ENCODE measurements at places on chromosomes 5 and 9. TPM values are rescaled to one million over a fixed set of nuclear protein-coding genes. Genes with fewer than 3 reads are reported as not detected.

IL3 gene
- total RNA-seq: not detected

SLC25A2 gene
- not detected for total RNA-seq

- no peaks in the 10 kb centered on the region for H3K27me3 ChIP-seq
- peak overlapping the region; percentile 66 for H3K27ac ChIP-seq
- H3K4me1 ChIP-seq: peaks cover 26% of the 10 kb centered on the region
- H3K4me3 ChIP-seq: no peak overlapping the region
Observed at GRCh38 chr5:131610198-131611063, 24.6 kb downstream of the RAPGEF6 start.

GRCh38 chr5:90949469-90950358 lies 391.1 kb downstream of the ADGRV1 start:
- no peaks in the 10 kb centered on the region for H3K27me3 ChIP-seq
- no peaks in the 10 kb centered on the region for H3K4me1 ChIP-seq
- no peak for DNase-seq
- H3K27ac ChIP-seq: no peak overlapping the region
- H3K4me3 ChIP-seq: no peak overlapping the region

GRCh38 chr9:103789686-103790085 lies 304.4 kb upstream of the SMC2 start:
- H3K4me3 ChIP-seq: no peak overlapping the region
- DNase-seq: no peak
- no peaks in the 10 kb centered on the region for H3K27me3 ChIP-seq
- H3K36me3 ChIP-seq: no peaks in the 10 kb centered on the region
- H3K4me1 ChIP-seq: no peaks in the 10 kb centered on the region
- no peak overlapping the region for H3K27ac ChIP-seq

GRCh38 chr5:153135411-153135810 lies 355.1 kb upstream of the GRIA1 start:
- H3K27ac ChIP-seq: no peak overlapping the region
- H3K4me1 ChIP-seq: peaks cover 6% of the 10 kb centered on the region
- no peak for DNase-seq
- H3K27me3 ChIP-seq: no peaks in the 10 kb centered on the region
- H3K36me3 ChIP-seq: no peaks in the 10 kb centered on the region

DNA sequence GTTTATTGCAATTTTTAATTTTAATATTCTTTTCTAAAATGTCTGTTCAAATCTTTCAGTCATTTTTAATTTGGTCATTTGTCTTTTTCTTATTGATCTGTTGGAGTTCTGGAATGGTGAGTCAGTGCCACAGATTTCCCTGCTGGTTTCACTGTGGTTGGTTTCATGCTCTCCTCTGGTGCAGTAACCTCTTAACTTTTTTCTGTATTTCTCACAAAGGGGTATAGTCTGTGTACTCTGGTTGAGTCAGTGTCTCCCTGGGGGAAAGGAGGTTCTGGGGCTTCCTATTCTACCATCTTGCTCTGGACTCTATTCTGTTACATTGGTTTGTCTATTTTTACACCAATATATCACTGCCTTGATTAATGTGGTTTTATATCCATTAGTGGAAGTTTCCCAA lies 178.8 kb downstream of the CSNK1G3 start:
- DNase-seq: no peak
- no peak overlapping the region for H3K4me3 ChIP-seq
- H3K27ac ChIP-seq: no peak overlapping the region
- H3K27me3 ChIP-seq: no peaks in the 10 kb centered on the region
- no peaks in the 10 kb centered on the region for H3K36me3 ChIP-seq
- H3K4me1 ChIP-seq: no peaks in the 10 kb centered on the region

DNA sequence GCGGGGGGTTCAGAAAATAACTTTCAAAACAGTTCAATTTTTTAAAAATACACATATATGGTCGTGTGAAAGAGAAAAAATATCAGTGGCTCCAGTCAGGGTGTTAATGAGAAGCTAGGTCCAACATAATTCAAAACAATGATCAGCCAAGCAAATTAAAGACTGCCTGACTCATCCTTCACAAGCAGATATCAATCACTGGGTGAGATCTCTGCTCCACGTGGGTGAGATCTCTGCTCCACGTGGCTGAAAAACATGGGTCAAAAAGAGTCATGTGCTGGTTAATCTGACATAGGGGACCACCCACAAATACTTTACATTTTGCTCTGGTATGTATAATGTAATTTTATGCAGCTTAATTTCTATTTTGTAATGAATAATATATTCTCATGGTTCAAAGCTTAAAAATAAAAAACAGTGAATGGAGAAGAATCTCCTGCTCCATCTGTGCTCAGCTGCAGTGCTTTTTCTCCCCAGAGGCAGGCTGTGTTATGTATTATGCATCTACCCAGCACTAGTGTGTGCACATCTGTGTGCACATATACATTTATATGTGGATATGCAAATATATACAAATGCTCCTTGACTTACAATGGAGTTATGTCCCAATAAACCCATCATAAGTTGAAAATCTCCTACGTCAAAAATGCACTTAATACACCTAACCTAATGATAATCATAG lies 93.1 kb upstream of the S1PR3 start:
- no peaks in the 10 kb centered on the region for H3K4me1 ChIP-seq
- H3K27ac ChIP-seq: no peak overlapping the region

- H3K4me3 ChIP-seq: no peak overlapping the region
- no peaks in the 10 kb centered on the region for H3K27me3 ChIP-seq
- peaks cover 94% of the 10 kb centered on the region for H3K36me3 ChIP-seq
- DNase-seq: no peak
Observed at GRCh38 chr9:134049236-134049635, 18.6 kb downstream of the BRD3 start.

DNA sequence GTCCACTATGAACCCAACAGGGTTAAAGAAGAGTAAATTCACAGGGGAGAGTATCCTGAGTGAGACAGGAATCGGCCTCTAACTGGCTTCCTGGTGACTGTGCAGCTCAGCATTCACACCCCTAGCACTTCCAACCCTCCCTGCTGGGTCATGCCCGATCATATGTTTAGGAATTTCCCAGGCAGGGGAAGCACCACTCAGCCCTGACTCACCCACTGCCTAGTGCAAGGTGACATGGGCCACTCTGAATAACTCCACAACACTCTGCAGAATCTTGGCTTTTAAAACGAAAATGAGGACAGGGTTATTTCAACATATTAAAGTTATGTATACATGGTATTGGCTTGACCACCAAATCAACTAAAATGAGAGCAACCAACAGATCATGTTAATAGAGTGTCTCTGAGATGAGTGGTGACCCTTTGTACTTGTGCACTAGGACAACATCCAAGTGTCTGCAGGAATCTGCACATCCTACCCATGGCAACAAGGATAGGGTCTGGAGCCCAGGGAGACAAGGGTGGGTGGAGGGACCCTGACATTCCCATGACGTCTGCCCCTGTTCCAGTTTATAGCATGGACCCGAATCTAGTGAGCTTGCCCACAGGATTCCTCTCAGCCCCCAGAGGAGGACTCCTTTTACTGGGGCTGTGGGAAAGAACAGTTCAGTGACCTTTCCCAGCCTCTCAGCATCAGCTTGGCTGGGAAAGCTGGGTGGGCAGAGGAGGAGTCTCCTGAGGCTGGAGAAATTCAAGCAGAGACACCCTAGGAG lies 485.8 kb downstream of the SEMA5A start:
- peaks cover under 1% of the 10 kb centered on the region for H3K36me3 ChIP-seq
- no peak overlapping the region for H3K27ac ChIP-seq
- no peak overlapping the region for H3K4me3 ChIP-seq
- peak; percentile 71 for DNase-seq

GRCh38 chr9:135413461-135413860 lies 66.1 kb upstream of the PPP1R26 start:
- no peaks in the 10 kb centered on the region for H3K27me3 ChIP-seq
- H3K36me3 ChIP-seq: no peaks in the 10 kb centered on the region
- H3K27ac ChIP-seq: no peak overlapping the region
- no peaks in the 10 kb centered on the region for H3K4me1 ChIP-seq

Data from ascending aorta (tissue), 2 donors.